ENCODE measurements at places on chromosomes 2 and 18.

DNA sequence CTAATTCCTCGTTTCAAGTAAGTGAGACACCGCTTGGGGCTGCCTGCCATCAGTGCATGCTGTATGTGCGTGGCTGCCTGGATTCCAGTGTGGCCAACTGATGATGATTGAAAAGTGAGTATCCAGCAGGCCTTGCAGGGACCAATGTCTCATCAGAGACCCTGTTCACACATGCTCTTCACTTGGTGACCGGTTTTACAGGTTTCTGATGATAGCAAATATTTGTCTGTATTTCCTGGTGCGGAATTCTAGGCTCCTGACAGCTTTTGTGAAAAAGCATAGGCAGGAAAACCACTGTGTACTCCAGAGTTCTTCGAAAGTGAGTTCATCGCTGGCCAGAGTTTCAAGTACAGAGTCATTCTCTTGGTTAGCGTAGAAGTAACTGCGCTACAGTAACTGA is 13.8 kb upstream of the YWHAQ start:
- no peak for DNase-seq

DNA sequence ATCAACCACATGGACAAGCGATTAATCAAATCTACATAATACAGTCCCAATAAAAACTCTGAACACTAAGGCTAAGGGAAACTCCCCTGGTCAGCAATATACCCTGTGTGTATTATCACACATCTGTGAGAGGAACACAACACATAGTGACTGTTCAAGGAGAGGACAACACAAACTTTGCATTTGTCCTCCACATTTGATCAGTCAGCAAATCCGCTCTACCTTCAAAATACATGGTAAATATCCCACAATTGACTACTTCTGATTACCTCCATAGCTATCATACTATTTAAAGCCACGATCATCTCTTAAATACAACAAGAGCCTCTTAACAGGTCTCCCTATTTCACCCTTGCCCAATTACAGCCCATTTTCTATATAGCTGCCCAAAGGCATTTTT is 45.6 kb downstream of the SS18 start:
- DNase-seq, result no peak

DNA sequence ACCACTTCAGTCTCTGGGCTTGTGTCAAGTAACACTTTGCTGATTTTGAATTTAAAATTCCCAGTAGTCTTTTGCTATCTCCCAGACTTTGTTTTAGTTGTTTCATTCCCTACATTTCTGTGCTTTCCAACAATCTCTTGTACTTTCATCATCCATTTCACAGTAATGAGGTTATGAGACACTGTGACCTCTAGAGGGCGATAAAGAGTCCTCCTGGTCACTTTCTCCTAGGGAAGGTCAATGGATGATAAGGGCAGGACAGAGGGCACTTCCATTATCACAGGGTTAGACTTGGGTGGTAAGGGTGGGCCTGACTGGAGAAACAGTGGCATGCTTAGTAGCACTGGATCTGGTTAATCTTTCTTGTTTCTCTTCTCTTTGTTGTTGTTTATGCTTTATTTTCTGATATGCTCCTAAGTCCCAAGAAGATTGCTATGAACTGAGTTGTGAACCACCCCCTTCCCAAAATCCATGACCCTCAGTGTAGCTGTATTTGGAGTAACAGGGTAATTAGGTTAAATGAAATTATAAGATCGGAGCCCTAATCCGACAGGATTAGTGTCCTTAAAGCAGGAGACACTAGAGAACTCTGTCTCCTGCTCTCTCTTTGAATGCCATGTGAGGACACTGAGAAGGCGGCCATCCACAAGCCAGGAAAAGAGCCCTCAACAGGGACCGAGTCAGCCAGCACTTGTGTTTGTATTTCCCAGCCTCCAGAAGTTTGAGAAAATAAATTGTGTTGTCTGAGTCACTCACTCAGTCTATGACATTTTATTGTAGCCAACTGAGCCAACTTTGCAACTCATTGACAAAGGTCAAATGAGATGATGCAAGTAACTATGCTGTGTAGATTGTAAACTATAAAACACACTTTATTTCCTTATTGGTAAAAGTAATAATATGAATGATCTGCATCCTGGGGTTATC is 779.2 kb downstream of the CNTNAP5 start:
- no peak for DNase-seq

DNA sequence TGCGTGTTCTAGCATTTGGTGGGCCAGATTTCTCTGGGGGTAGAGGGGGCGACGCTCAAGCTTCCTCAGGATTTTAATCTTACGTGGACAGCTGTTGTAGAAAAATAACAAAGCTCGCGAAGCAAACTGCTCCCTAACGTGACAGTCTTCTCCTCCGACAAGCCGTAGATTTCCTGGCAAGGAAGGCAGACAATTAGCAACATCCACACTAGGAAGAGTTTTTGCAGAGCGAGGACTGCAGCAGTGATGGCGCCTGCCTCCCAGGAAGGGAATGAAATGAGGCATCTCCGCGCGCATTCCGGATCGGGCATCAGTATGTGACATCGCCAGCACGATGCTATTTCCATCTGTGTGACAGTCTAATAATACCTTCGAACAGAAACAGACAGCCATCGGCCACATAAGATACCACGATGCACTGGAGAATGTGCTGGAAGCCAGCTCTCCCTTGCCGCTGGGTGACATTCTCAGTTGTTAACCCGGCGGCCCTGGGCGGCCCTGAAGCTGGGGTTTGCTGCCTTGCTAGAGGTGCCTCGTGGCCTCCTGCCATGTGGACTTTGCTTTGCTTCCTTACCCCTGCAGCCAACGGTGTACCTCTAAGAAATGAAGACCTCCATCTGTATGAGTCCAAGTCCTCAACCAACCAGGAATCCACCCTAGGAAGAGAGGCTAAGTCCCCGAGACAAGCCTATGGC is 101.8 kb upstream of the AGAP1 start:
- no peak for DNase-seq

GRCh38 chr2:127874378-127875269 is 11.1 kb downstream of the AMMECR1L start:
- DNase-seq, result no peak

- DNase-seq, result no peak
Measured at GRCh38 chr2:238255151-238255551, 15.3 kb upstream of the HES6 start.

DNA sequence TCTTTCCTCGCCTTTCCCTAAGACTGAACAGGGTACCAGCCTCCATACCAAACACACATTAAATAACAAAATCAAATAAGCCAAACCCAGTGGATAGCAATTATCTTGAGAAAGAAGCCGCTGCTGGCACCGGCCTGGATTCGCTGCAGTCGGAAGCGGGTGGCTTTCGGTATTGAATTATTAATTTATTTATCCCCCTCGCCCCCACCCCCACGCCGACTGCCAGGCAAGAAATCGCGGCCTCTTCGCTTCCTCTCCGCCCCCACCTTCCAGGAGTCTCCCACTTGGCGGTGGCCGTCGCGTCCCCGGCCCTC is 370 bp upstream of the ZNF804A start:
- no peak for DNase-seq

- DNase-seq, result no peak
Measured at GRCh38 chr2:219155054-219155644, 5.5 kb downstream of the NHEJ1 start.

DNA sequence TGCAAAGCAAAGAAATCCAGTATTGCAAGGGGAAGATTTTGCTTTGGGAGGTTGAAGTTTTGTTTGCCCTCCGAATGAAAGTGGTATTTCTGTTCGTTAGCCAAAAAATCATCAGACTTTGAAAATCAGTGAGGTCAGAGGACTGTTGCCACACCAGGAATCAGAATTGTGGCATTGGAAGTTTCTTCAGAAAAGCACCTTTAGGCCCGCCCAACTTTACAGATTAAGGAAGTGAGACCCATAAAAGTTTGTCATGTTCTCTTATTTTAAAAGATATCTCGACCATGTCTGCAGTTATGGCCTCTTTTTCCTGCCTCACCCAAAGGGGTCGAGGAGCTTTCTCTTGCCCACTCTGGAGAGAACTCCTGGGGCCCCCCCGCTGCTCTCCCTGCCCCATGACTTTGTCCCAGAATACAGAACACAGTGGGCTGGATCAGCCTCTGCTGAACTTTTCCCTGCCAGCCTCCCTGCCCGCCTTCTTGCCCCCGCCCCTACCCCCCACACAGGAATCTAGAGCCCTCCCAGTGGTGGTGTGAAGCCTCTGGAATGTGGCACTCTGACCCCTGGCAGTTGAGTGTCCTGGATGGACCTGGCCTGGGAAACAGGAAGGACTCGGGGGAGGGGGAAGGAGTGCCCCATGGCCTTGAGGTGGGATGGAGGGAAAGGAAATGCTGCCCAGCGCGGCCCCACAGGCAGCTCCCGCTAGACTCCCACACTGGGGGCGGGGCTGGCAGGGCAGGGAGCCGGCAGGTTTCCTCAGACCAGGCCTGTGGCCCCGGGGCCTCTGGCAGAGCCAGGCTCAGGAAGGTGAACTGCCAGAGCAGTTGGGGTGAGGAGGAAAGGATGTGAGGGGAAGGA is 25.3 kb downstream of the CRIM1 start:
- no peak for DNase-seq

DNA sequence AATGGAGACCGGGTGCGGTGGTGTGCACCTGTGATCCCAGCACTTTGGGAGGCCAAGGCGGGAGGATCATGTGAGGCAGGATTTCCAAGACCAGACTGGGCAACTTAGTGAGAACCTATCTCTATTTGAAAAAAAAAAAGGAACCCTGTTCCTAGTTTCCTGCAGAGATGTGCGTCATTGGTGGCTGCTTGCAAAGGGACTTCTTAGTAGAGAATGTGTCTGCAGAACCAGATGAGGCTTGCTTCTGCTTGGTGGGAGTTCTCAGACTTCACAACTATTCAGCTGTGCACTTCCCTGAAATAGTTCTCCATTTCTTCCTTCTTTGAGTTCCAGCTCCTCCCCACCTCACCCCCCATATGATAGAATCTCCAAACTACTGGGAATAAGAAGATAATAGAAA is 22.3 kb downstream of the ZCCHC2 start:
- no peak for DNase-seq
